Hematopoietic multipotent progenitor cell treated with erythropoietin and hydrocortisone succinate and interleukin-3 and kit ligand, for 15 days (in vitro differentiated cells): ENCODE measurements at places on chromosomes 1 and 21.

DNA sequence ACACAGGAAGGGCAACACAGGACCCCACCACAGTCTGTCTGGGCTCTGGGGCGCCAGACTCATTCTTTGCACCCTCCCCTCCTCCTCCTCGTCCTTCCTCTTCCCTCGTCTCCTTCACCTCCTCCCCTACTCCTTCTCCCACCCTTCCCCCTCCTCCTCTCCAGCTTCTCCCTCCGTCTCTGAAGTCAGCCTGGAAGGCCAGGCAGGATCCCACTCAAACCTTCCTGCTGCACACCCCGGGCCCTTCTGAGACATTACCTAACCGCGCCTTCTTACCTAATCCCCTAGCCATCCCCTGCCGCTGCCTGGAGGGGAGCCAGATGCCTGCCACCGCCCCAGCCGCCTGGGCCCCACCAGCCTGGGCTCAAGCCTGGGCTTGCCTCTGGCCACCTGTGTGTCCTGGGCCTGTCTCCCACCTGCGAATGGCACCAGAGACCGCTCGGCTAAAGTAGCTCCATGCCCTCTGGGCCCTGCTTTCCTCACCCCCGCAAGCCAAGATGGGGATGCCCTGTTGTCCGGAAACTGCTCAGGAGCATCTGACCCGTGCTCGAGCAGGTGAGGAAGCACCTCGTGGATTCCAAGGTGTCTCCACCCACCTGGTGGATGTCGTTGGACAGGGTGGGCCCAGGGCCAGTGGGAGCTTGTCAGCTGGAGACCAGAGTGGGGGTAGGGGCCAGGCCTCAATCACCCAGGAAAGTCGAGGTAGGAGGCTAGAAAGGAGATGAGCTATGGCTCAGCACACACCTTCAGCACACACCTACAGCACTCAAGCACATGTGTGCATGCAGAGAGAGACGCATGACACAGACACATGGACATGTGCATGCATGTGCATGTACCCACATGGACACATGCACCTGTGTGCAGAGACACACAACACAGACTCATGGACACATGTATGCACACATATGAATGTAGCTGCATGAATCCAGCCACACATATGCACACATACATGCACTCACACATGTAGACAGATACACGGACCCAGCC is 31.9 kb downstream of the WNT9A start:
- no peak for DNase-seq

GRCh38 chr1:17805869-17806684 is 50.9 kb downstream of the ACTL8 start:
- no peak for DNase-seq

DNA sequence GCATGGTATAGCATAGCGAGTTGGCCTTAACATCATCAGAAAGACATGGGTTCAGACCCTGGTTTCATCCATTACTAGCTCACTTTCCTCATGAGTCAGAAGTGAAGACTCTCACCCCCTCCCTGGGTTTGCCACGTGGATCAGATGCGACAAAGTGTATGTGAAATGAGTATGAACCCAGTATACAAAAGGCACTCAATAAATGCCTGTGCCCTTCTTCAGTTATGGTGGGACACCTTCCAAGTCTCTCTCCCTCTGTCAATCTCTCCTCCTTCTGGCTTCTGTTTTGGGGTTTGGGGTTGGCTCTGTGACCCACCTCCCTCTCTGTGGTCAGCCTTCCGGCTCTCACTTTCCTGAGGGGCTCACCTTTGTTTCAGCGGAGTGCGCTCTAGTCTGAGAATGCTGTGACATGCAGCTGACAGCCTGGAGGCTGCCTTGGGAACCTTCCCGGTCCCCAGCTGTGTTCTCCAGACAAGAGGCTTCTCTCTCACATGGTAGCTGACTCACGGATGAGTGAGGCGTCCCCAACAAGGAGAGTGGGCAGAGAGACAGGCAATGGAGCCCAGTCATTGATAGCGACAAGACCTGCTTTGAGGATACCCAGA is 155.0 kb upstream of the EDN2 start:
- DNase-seq = no peak

GRCh38 chr1:942411-942821 is 16.6 kb downstream of the NOC2L start:
- no peak for DNase-seq

DNA sequence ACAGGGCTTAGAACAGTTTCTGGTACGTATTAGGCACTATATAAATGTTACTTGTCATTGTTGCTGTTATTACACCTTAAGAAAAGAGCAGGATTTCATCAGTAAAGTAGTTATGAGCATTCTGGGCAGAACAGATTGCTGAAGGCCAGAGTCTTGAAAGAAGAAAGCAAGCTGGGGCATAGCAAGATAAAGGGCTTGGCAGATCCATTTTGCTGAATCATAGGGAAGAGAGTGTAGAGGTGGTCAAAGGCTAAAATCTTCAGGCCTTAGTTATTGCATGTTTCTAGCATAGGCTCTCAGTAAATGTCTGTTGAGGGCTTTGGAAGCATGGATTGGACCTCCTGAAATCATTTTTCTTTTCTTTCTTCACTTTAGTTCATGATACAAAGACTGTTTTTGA is 67.5 kb downstream of the PLA2G4A start:
- DNase-seq = no peak

DNA sequence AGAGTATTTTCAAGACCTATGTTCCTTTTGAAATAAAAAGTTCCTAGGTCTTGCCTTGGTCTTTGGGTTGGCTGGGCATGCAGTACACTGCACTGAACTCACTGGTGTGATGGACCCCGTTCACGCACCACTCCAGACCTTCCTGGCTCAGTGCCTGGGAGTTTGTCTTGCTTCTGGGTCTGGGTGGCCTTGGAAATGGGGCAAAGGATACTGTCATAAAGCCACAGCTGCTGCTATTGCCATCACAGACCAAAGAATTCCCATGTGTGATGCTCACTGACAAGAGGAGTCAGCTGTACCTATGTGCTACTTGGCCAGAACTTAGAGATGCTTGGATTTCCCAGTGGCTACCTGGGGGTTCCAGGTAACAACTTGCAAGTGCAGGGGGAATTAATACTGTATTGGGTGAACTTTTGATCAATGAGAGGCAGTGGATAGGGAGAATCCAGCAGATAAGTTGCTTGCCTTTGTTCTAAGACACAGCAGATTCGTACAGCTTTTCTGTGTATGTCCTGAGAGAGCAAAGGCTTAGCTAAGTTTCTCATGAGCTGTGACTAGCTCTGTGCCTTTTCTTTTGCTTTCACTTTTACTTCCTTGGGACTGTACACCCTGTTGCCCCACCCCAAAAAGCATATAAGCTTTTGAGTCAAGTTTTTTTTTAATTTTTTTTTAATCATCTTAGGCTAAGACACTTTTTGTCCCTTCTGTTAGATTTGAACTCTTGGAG is 115.3 kb downstream of the RUNX1 start:
- DNase-seq = peak; percentile 64

DNA sequence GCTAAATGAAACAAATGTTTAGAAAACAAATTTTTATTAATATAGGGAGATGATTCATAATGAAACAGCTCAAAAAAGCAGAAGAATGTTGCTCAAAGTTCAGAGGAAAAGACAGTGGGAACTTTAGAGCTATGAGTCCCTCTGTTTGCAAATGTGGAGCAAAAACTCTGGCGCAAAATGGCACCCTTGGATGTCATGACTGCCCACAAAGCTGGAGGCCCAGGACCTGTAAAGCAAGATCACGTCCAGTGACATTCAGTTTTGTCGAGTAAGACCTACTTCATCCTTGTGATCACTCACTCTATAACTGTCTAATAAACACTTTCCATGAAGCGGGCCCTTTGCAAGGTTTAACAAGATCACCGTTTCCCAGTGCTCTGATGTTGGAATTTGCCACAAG is 9.1 kb upstream of the EXO1 start:
- no peak for DNase-seq

- no peak for DNase-seq
Observed at GRCh38 chr1:112722601-112723510, 7.7 kb upstream of the PPM1J start.
